ENCODE measurements at places on chromosomes 11 and 22.

DNA sequence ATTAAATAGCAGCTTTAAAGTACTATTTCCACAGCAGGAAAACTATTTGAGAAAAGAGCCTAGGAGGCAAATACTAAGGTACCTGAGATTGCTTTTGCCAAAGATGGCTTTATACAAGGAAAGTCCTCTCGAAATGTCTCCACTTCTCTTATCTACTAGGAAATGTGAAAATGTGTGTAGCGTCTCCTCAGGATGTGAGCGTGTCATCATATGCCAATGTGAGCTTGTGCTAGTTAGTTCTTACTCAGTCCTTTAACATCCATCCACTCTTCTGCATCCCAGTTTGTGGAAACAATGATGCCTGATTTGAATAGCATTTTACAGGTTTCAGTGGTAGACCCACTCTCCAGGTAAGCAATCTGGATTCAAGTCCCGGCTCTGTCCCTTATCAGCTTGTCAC is 421.0 kb downstream of the DYNC2H1 start:
- DNase-seq = no peak
- H3K4me1 ChIP-seq = peaks cover 7% of the 10 kb centered on the region
- no peaks in the 10 kb centered on the region for H3K36me3 ChIP-seq
- H3K27ac ChIP-seq = no peak overlapping the region
- no peak overlapping the region for H3K4me3 ChIP-seq

DNA sequence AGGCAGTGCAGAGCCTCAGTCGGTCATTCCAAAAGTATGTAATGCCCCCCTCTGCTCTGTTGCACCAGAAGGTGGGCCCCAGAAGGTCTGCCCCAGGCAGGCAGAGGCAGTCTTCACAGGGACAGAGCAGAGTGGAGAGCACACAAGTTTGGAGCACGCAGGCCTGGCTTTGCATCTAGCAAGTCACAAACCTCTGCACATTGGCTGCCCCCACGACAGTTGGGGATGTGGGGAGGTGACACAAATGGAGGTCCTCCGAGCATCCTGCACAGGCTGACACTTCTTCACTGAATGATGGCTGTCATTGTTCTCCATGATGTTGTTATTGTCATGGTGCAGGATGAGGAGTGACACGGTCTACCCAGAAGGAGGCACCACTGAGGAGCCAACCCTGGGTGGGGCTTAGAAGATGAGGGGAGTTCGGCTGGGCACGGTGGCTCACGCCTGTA is 11.9 kb downstream of the TOM1 start:
- no peaks in the 10 kb centered on the region for H3K36me3 ChIP-seq
- H3K27ac ChIP-seq = no peak overlapping the region
- H3K4me3 ChIP-seq = no peak overlapping the region
- no peaks in the 10 kb centered on the region for H3K27me3 ChIP-seq
- H3K4me1 ChIP-seq = peaks cover 20% of the 10 kb centered on the region

DNA sequence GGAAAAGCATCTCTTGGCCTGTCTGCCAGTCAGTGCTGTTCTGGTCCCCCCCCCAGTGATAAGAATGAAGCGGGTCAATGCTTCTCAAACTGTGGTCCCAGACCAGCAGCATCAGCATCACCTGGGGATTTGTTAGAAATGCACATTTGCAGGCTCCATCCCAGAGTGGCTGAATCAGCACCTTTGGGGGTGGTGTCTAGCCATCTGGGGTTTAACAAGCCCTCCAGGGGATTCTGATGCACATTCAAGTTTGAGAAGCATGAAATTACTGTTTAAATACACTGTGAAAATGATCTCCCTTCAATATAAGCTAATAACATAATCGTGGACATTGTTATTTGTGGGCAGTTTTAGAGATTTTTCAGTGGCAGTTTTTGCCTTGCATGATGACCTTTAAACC is 133.5 kb downstream of the MYO18B start:
- no peaks in the 10 kb centered on the region for H3K27me3 ChIP-seq
- no peak overlapping the region for H3K27ac ChIP-seq

GRCh38 chr22:35721960-35722359 is 4.3 kb downstream of the APOL5 start:
- no peaks in the 10 kb centered on the region for H3K4me1 ChIP-seq
- H3K4me3 ChIP-seq = no peak overlapping the region
- H3K27me3 ChIP-seq = no peaks in the 10 kb centered on the region
- no peaks in the 10 kb centered on the region for H3K36me3 ChIP-seq

DNA sequence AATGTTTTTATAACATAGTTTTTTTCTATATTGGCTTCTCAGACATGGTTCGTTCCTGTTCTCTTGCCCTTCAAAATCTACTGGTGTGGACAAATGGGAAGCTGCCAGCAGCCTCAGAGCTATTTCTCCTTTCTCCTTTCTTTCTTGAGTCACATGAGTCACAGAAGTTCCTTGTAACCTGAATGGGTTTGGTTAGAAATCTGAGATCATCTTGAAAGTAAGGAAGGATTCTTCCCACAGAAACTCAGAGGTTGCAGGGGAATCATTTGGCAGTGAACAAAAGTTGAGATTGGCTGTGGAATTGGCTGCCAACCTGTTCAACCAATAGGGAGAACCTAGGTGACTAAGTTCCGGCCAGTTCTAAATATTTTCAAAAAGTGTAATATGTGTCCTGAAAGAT is 12.5 kb downstream of the PLET1 start:
- no peak overlapping the region for H3K27ac ChIP-seq
- peaks cover 15% of the 10 kb centered on the region for H3K27me3 ChIP-seq
- no peak for DNase-seq
- peaks cover 4% of the 10 kb centered on the region for H3K36me3 ChIP-seq
- H3K4me1 ChIP-seq = no peaks in the 10 kb centered on the region

DNA sequence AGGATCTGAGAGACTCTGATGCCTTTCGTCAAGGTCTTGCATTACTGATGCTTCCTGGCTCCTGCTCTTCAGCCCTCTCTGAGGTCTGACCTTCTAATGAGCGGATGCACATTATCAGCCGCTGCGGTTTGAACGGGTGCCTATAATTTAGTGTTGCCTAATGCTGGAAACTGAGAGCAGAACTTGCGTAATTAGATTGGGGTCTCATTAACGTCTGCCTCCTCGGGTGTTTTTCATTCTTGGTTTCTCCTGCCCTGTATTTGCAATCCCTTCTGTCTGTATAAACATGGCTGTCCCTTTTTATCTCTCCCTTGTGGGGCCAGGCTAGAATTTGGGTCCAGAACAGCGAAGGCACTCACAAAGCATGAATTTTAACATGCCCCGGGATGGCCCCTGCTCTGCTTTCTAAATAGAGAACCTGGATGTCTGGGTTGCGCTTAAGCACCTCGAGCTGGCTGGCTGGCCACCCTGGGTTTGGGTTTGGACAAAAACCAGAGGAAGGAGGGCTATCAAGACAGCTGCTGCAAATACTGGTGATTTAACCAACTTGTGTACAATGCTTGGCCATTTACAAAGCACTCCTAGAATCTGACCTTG is 118.6 kb downstream of the TIMP3 start:
- H3K27ac ChIP-seq = no peak overlapping the region
- DNase-seq = no peak
- no peak overlapping the region for H3K4me3 ChIP-seq
- no peaks in the 10 kb centered on the region for H3K27me3 ChIP-seq
- peaks cover 6% of the 10 kb centered on the region for H3K4me1 ChIP-seq

DNA sequence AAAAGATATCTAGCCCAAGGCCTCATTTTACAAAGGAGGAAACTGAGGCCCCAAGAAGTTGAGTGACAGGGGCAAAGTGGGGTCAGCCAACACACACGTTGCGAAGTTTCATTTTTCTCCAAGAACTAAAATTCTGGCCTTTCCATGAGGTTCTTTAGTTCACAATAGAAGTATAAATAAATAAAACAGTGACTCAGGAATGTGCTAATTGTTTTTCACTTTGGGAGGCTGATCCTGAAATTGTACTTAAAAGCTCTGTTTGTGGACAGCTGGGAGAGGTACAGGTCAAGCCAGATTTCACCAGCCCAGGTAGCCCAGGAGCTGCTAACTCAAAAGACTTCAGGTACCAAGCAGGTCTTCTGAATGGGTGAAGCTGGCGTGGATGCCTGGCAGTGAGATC is 105.2 kb downstream of the TRAF6 start:
- H3K27me3 ChIP-seq = no peaks in the 10 kb centered on the region
- no peak overlapping the region for H3K27ac ChIP-seq
- no peaks in the 10 kb centered on the region for H3K36me3 ChIP-seq
- DNase-seq = no peak

GRCh38 chr11:43988040-43988817 is 45.8 kb downstream of the C11orf96 start:
- H3K27me3 ChIP-seq = no peaks in the 10 kb centered on the region
- H3K4me1 ChIP-seq = peaks cover 38% of the 10 kb centered on the region
- no peaks in the 10 kb centered on the region for H3K36me3 ChIP-seq
- no peak overlapping the region for H3K27ac ChIP-seq
- no peak for DNase-seq
- H3K4me3 ChIP-seq = no peak overlapping the region

GRCh38 chr22:37639771-37640590 is 512 bp downstream of the SH3BP1 start:
- H3K36me3 ChIP-seq = peaks cover 9% of the 10 kb centered on the region
- H3K27ac ChIP-seq = no peak overlapping the region
- peak; percentile 42 for DNase-seq
- peak overlapping the region; percentile 82 for H3K4me3 ChIP-seq
- peaks cover 14% of the 10 kb centered on the region for H3K4me1 ChIP-seq

- no peaks in the 10 kb centered on the region for H3K36me3 ChIP-seq
- H3K27ac ChIP-seq = no peak overlapping the region
- 0 out of 2 replicates have a peak, but pooled peaks cover 3% of the 10 kb centered on the region for H3K4me1 ChIP-seq
- no peak for DNase-seq
- no peaks in the 10 kb centered on the region for H3K27me3 ChIP-seq
These were observed 19.9 kb upstream of the EMSY start for GRCh38 chr11:76424891-76425290.

DNA sequence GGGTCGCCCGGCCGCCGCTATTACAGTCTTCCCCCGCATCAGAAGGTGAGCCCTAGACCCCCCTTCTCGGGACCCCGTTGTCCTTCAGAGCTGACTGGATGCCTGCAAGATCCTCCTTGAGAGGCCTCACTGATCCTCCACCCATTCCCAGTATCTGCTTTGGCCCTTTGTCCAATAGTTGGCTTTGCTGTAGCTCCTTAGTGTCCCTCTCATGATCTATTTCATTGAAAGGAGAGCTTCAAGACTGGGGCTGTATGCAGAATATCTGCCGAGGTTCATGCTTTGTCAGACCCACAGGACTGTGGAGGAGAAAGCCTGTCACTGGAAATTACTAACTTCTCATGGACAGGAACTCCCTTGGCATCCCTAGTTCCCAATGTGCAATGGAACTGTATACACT is 499 bp downstream of the DLAT start:
- H3K27me3 ChIP-seq = no peaks in the 10 kb centered on the region
- H3K27ac ChIP-seq = peak overlapping the region; percentile 99
- DNase-seq = no peak
- peak overlapping the region; percentile 98 for H3K4me3 ChIP-seq
- peaks cover 13% of the 10 kb centered on the region for H3K4me1 ChIP-seq

DNA sequence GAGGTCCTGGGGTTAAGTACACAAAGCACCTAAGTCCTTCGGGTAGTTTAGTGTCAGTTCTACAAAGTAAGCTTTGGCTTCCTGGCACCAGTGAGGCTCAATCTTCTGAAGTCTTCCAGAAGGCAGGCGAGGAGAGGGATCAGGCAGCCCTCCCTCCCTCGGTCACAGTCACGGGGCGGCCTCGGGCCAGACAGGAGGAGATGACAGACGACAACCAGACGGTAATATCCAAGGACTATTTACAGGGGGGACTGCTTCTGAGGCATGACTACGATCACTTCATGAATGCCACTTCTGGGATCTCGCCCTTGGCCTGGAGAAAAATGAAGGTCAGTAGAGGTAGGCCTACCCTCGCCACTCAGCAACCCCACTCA is 383 bp upstream of the TMEM223 start:
- H3K36me3 ChIP-seq = peaks cover 59% of the 10 kb centered on the region
- peak; percentile 38 for DNase-seq
- H3K4me1 ChIP-seq = peaks cover 30% of the 10 kb centered on the region
- peak overlapping the region; percentile 91 for H3K4me3 ChIP-seq
- H3K27ac ChIP-seq = peak overlapping the region; percentile 93
- no peaks in the 10 kb centered on the region for H3K27me3 ChIP-seq

GRCh38 chr22:46000081-46001027 is 23.4 kb upstream of the WNT7B start:
- H3K27ac ChIP-seq = no peak overlapping the region
- H3K27me3 ChIP-seq = no peaks in the 10 kb centered on the region
- H3K36me3 ChIP-seq = no peaks in the 10 kb centered on the region
- H3K4me1 ChIP-seq = peaks cover 2% of the 10 kb centered on the region
- H3K4me3 ChIP-seq = no peak overlapping the region

DNA sequence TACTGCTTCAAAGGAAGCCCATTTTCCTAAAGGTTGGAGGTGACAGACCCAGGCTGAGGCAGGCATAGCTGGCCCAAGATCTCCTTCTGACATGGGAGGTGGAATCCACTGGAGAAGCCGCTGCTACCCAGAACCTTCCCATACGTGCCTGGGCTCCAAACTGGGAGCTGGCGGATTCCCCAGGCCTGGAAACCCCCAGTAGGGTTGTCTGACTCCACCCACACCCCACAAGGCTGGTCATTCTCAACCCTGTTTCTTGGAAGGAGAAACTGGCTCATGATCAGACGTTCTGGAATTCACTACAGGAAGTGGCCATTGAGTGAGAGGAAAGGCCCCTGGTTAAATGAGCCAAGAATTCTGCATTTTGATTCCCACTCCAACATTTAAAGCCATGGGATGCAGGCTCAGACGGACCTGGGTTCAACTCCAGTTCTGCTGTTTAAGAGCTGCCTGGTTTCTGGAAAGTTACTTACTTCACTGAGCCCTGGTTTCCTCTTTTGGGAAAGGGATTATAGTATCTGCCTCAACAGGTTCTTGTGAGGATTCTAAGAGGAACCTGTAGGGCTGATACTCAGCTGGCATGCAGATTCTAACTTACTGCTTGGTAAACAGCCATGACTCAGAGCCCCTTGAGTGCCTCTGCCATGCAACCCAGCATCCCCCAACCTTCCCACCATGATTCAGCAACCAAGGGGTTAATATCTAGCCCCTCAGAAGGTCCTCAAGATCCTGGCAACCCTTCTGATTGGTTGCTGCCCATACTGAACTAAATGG is 19.4 kb upstream of the TSKU start:
- no peak overlapping the region for H3K4me3 ChIP-seq
- no peaks in the 10 kb centered on the region for H3K36me3 ChIP-seq
- peaks cover 42% of the 10 kb centered on the region for H3K4me1 ChIP-seq
- no peak for DNase-seq

DNA sequence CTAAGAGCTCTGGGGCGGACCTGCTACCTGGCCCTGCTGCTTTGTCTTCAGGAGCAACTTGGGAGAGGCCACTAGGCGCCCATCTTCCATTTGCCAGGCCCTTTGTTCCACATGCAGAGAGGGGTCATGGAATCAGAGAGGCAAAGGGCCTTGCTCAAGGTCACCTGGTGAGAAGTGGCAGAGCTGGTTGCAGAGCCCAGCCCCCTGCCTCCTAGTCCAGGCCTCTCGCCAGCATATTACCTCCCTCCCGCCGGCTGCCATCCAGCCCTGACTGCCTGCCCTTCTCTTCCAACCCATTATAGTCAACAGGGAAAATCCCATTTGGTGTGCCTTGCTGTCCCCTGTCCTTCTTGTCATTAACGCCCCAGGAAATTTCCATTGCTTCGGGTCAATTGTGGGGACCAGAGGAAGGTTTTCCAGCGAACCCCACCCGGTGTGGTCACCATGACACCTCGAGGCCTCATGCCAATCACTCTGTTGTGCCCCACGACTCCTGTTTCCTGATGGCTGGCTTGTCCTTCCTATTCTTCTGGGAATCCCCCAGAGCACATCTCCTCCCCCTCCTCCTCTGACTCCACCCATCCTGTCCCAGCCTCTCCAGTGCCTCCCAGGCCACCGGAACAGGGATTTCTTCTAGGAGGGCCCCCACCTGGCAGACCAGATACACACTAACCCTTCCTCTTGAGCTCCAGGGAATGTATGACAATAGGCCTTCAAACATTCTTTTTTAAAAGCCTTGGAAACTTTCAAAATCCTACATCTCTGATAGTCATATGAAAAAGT is 77.0 kb downstream of the NECTIN1 start:
- no peak overlapping the region for H3K27ac ChIP-seq
- H3K36me3 ChIP-seq = peaks cover 4% of the 10 kb centered on the region
- DNase-seq = peak; percentile 22
- peaks cover 33% of the 10 kb centered on the region for H3K4me1 ChIP-seq
- peaks cover 2% of the 10 kb centered on the region for H3K27me3 ChIP-seq
- H3K4me3 ChIP-seq = no peak overlapping the region
